ENCODE measurements at places on chromosomes 6 and 20.

- DNase-seq, result no peak
Measured at GRCh38 chr6:119119989-119120388, 41.5 kb upstream of the FAM184A start.

DNA sequence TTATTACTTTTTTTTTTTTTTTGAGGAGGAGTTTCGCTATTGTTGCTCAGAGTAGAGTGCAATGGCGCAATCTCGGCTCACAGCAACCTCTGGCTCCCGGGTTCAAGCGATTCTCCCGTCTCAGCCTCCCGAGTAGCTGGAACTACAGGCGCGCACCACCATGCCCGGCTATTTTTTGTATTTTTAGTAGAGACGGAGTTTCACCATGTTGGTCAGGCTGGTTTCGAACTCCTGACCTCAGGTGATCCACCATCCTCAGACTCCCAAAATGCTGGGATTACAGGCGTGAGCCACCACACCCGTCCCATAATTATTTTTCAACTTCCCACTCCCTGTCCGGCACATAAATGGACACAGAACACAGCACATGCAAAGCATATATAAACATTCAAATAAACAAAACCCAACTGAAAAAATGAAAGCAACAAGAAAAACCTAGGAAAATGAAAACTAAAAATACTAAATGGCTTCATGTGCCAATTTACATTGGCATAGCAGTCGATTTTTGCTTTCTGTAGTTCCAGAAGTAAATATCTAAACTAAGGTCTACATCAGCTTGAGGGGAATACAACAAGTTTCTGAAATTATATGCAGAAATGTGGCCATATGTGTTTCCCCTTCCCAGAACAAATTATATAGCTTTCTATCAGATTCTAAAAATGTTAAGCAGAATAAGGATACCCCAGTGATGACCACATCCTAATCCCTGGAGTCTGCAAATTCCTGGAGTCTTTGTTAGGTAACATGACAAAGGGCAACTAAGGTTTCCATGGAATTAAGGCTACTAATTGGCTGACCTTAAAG is 113.9 kb downstream of the HFE start:
- DNase-seq, result no peak

DNA sequence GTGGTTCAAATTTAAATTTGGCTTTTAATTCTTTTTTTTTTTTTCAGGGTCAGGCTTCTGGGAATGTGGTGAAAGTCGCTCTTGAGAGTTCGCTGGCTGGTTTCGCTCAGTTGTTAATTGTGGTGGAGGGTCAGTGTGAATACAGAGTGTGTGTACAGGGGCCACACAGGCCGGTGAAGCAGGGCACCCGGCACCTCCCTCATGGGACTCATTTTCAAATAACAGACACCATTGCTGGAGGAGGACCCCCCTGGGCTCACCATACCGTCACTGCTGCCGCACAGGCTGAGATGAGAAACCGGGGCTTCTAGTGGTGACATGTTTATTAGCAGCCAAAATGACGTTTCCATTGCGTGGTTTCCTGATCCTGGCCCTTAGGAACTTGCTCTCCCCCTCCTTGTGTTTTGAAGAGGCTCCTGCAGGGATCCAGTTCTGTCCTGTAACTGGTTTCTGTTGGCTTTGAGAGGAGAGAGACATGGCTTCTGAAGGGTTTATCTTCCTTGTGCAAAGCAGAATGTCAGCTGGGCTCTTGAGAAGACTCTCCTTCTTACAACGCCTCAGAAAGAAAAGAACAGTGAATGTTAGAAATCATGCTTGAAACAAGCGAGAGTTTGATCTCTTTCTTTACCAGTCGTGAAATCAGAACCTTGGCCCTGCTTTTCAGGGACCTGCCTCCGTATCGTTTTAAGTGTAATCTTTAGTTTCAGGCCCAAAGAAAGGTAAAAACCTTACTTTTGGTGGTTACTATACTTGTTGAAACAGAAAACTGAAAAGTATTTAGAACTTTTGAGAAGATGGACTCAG is 37.8 kb downstream of the DUSP22 start:
- no peak for DNase-seq

DNA sequence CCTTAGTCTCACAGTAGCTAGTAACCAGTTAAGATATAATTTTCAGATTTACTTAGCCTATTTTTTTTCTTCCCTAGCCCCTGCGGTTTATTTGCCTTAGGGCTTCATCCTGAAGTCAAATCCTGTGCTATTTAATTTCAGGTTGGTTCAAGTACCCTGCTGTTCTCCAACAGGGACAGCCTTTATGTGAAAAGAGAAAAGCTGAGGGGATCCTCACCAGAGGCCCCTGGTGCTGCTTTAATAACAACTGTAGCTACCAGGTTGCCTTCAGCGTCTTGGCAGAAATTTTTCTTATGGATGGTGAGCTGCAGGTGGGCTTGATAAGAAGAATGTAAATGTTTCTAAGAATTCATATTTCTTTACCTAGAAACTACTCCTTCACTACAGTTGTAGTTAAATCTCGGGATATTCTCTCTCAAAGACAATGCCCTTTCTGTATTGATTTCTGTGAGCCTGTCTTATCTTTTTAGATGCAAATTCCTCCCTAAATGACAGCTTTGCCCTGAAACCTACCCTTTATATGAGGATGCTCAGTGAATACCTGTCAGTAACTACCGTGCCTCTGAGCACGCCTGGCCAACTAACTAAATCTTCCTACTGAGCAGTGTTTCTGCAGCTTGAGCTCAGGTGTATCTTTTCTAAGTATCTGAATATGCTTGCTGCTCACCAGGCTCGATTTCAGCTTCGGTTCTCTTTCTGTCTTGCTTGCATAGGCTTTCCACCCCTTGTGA is 320.5 kb downstream of the MMUT start:
- DNase-seq, result no peak

GRCh38 chr20:2301164-2301622 is 5.4 kb downstream of the TGM3 start:
- no peak for DNase-seq

- DNase-seq, result no peak
Measured at GRCh38 chr6:95142661-95143335, 434.5 kb upstream of the MANEA start.

- no peak for DNase-seq
Measured at GRCh38 chr6:72386324-72386723, 235.5 kb upstream of the KCNQ5 start.

GRCh38 chr6:111221804-111222203 is 134.5 kb downstream of the SLC16A10 start:
- no peak for DNase-seq

DNA sequence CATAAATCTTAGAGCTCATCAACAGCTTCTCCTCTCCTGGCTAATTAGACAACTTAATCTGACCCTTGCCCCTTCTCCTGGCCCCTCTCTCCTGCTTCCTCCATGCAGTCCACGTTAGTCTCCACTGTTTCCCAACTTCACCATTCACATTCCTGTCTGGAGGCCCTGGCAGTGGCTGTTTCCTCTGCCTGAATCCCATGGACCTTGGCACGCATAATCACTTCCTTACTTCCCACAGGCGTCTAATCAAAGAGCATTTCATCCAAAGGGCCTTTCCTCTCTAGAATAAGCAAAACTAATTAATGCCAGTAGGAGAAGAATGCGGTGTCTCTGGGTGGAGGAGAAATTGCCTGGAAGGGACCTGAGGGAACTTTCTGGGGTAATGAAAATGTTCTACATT is 16.4 kb upstream of the XRN2 start:
- DNase-seq, result no peak

- DNase-seq, result no peak
Measured at GRCh38 chr6:13511913-13512717, 24.7 kb upstream of the GFOD1 start.

DNA sequence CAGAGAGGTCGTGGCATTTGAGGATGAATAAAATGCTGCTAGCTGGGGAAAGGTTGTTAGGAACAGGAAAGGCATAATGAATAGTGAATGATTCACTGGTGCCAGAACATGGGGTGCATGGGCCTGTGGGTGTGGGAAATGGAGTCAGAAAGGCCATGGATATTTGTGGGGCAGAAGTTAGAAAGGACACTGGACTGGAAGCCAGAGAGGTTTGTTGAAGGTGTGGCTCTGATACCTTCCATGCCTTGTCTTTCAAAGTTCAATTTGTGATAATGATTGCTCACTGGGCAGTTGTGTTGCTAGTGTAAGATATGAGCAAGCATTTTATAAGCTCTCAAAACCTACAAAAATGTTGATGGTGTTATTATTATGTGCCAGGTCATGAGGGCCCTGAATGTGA is 32.7 kb downstream of the LRRC1 start:
- DNase-seq, result no peak

All from MM.1S (cell line).